ENCODE measurements at places on chromosomes 2 and 18.

DNA sequence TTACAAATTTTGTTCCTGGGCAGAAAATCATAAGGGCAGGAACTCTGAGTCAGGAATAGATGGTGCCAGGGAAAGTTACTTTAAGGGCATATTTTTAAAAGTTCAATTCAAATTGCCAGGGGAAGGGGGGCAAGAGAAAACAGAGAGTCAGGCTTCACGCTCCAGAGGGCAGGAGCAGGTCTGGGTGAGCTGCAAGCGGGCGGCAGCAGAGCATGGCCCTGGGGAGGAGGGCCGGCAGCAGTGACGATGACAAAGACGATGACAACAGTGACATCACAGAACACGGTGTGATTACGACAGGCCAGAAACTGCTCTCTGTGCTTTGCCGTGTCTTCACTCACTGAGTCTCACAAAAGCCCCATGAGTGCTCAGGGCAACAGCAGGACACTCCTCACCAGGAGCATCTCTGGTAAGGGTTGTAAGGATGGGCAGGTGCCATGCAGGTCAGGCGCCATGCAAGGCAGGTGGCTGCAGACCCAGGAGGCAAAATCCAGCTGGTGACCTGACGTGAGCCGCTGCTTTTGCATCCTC, 23.3 kb downstream of the CHST10 start:
- no peak for DNase-seq

DNA sequence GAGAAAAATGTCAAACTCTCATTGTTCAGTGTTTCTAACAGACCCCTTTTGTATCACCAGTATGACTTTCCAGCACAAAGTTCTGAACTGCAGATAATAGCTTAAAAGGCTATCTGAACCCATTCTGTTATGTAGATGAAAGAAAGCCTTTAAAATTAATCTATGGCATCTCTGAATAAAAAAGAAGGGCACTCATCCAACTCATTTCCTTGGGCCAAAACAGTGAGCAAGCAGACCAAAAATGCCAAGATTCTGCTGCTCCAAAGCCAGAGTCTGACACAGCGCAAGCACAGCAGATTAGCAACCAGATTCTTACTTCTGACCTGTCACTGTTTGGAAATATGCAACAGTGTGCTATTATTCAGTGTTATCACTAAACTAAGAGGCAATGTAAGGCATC, 22.6 kb upstream of the ITGA6 start:
- DNase-seq: no peak

DNA sequence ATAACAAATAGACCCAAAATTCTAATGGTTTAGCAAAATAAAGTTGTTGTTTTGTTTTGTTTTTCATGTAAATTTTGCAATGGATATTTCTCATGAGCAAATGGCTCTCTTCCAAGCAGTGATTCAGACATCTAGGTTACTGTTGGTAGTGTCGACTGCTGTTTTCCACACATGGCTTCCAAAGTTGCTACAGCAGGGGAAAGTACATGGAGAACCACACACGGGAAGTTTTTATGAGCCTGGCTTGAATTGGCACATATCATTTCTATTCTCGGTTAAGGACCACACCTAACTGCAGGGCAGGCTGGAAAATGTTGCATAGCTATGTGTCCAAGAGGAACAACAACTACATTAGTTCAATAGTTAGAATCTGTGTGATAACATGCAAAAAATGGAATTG, 262.1 kb downstream of the GALNT13 start:
- DNase-seq: no peak

GRCh38 chr2:106183101-106183696, 10.9 kb downstream of the UXS1 start:
- DNase-seq: no peak

- DNase-seq: no peak
Measured at GRCh38 chr2:19102696-19103423, 255.6 kb downstream of the OSR1 start.
